Tibial nerve (tissue), 4 donors: ENCODE measurements at places on chromosomes 11 and 22.

- no peak for DNase-seq
Observed at GRCh38 chr11:87301785-87302540, 264.2 kb downstream of the TMEM135 start.

DNA sequence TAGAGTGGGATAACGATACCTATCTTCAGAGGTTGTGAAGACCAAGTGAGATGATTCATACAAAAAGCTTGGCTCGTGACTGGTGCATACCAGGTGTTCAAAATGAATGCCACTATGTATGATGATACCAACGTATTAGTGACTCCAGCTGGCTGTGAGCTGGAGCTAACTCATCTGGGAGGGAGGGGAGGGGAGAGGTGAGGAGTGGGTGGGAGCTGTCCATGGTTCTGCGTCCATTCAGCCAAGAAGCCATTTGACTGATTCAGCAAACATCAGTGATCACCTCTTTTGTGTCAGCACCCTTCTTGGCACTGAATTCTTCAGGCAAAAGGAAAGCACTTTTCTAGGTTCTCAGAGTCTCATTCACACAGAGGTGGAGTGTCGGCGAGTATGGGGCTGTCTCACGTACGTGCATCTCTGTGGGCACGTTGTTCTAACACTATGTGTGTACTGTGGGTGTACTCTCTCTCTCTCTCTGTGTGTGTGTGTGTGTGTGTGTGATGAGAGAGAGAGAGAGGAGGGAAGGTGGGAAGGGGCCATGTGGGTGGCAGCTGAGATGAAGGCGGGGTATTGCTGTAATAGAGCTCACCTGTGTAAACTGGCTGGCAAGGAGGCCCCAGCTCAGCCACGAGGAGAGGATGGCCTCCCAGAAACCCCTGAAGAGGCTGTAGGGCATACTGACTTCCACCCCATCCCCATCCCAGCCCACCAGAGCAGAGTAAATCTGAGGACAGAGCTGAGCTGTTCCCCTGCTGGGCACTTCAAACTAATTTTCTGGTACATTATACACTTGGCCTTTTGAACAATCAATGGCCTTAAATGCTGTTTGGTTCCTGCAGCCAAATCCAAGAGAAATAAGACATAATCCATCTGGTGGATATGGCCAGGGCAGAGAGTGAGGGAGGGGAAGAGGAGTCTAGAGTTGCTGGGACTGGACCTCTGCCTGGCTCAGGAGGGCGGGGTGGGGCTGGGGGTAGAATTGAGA is 96.1 kb upstream of the THY1 start:
- no peak for DNase-seq

DNA sequence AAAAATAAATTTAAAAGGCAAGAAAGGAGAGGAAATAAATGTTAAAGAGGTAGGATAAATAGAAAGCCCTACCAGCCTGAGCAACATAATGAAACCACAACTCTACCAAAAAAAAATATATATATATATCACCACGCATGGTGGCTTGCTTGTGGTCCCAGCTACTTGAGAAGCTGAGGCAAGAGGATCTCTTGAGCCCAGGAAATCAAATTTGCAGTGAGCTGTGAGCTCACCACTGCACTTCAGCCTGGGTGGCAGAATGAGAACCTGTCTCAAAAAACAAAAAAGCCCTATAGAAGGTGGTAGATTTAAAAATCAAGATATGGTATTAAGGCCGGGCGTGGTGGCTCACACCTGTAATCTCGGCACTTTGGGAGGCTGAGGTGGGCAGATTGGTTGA is 10.5 kb downstream of the NUCB2 start:
- no peak for DNase-seq

GRCh38 chr11:127274328-127274676 is 273.7 kb upstream of the KIRREL3 start:
- no peak for DNase-seq

- no peak for DNase-seq
Observed at GRCh38 chr11:13705710-13706109, 37.2 kb downstream of the FAR1 start.

DNA sequence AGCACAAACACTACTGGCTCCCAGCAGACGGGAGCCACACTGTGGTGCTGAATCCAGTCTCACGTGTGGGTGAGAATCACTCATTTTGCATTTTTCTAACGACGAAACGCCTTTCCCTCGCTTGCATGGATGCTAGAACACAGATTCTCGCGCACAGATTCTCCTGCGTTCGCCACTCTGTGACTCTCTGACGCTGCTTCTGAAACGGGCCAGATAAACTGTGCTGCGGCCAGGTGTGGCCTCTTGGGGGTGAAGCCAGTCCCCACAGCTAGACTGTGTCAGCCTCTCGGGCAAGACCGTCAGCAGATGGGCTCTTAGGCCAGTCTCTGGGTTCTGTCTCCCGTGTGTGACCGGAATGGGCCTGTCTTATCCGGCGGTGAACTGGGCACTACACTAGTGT is 44.6 kb downstream of the TRMU start:
- no peak for DNase-seq

GRCh38 chr11:27087432-27087831 is 46.8 kb downstream of the BBOX1 start:
- no peak for DNase-seq

DNA sequence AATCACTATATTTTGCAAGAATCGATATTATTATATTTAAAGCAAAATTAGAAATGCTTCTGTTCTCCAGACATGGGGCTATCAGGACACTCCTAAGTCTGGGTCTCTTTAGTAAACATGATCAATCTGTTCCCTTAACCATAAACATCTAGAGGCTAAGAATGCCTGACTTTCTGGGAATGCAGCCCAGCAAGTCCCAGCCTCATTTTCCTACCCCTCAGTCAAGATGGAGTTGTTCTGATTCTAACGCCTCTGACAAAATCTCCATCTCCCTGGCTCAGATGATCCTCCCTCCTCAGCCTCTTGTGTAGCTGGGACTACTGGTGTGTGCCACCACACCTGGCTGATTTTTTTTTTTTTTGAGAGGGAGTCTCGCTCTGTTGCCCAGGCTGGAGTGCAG is 35.0 kb downstream of the SLCO2B1 start:
- no peak for DNase-seq

GRCh38 chr11:44565953-44566949 is 788 bp downstream of the CD82 start:
- no peak for DNase-seq

DNA sequence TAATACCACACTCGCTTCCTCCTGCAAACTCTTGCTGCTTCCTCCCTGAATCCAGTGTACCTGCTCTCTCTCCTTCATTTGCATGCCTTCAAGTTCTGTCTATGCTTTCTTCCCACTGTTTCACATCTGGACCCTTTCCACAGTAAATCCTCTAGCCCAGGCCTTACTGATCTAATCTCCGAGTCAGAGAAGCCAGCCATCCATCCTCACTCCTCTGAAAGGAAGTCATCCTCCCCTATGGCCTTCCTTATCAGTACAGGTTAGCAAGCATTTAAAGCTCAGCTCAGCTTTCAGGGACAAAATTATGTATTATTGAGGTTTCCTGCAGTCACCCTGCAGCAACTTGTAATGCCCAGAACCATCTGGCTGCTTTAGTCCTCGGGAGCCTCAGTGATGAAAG is 116.1 kb downstream of the GALNT18 start:
- no peak for DNase-seq

DNA sequence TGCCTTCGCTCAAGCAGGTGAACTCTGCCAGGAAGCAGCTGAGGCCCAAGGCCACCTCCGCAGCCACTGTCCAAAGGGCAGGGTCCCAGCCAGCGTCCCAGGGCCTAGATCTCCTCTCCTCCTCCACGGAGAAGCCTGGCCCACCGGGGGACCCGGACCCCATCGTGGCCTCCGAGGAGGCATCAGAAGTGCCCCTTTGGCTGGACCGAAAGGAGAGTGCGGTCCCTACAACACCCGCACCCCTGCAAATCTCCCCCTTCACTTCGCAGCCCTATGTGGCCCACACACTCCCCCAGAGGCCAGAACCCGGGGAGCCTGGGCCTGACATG is 123.4 kb downstream of the SEZ6L start:
- no peak for DNase-seq

DNA sequence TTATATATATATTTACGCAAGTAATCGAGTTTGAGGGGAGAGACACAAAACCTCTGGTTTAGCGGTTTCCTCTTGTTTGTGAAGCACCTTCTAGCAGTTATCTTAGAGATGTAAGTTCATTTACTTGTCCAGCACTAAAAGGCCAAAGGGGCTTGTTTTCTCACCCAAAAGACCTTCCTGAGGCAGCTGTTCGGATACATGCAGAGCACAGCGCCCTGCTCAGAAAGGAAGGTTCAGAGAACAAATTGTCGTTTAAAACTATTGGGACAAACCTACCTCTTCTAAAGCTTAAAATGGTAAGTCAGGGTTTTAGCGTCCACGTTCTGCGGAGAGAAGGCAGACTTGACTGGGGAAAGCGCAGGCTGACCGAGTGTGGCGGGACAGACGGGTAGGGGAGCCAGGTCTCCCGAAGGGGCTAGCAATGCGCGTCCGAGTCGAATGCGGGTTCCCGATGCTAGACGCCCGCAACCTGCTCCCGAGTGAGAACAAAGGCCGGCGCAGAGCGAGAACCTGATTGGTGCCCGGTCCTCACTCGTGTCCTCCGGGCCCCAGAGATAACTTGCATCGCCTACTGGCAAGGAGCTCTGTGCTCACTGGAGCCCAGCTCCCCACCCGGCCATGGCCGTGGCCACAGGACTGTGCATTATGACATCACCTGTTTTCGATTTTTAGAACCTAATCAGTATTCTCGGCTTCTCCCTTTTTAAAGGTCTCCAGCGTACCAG is 1.0 kb upstream of the SESN3 start:
- peak; percentile 52 for DNase-seq

DNA sequence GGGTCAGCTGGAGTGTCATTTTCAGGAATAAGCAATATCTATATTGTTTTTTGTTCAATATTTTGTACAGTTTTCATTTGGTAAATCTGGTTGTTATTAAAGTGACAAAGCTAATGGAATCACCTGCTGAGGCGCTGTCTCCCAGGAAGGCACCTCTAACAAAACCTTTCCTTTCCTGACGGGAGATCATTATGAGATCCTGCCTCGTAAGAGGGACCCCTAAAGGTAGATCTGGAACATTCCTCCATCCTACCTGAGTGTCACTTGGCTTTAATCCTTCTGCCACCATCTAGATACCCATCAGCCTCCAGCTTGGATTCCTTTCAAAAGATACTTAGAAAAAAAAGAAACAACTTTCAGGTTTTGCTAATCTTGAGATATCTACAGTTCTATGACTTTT is 157.7 kb downstream of the FAT3 start:
- no peak for DNase-seq

DNA sequence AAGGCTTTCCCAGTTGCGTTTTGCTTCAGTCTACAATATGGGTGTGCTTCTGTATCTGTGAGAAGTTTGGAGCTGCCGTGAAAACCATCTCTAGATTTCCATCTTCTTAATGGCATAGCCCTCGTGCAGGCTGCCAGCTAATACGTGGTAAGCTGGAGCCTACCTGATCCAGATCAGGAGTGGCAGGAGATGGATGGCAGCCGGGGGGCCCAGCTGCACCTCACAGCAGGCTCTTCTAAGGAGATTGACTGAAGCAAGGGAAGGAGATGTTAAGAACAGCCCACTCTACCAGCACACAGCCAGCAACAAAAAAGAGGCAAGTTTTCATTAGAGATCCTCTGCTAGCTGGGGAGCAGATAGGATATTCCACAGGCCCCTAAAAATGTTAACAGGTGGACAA is 115.5 kb downstream of the MSANTD4 start:
- DNase-seq, result no peak

DNA sequence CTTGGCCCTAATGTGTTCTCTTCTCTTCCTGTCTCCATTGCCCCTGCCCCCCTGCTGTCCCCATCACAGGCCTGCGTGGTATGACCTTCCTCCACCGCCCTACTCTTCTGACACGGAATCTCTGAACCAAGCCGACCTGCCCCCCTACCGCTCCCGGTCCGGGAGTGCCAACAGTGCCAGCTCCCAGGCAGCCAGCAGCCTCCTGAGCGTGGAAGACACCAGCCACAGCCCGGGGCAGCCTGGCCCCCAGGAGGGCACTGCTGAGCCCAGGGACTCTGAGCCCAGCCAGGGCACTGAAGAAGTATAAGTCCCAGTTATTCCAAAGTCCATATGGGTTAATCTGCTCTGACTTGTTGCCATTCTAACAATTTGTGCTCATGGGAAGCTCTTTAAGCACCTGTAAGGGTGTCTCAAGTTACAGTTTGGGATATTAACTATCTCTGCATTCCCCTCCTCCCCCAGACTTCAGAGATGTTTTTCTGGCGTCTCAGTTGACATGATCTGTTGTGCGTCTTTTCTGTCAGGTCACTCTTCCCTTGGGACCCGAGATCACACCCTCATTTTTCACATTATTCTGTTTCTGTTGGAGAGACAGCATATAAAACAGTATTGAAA is 60.0 kb downstream of the COMMD9 start:
- DNase-seq, result no peak

GRCh38 chr22:27510024-27510423 is 291.5 kb downstream of the MN1 start:
- no peak for DNase-seq

GRCh38 chr11:81377418-81377817 is 1356.2 kb downstream of the FAM181B start:
- DNase-seq, result no peak

GRCh38 chr22:32411402-32411801 is 645 bp downstream of the RTCB start:
- DNase-seq, result no peak

- DNase-seq, result no peak
Observed at GRCh38 chr11:111797145-111797581, 31.0 kb upstream of the PPP2R1B start.

- no peak for DNase-seq
Observed at GRCh38 chr11:131690362-131690761, 319.9 kb downstream of the NTM start.

DNA sequence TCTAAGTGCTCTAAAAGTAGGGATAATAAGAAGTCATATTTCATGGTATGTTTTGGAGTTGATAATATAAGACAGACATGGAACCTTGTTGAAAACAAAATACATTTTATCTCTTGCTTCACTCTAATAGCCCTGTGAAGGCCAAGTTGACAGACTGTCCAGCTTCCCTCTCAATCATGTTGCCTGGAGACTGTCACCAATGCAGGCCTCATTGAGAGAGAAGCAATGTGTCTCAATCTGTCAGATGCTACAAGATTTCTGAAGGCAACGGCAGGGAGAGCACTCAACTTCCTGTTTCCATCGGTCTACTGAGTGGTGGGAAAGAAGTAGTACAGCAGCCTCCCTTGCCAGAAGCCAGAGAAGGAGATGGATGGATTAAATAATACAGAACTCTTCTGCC is 23.6 kb upstream of the FJX1 start:
- no peak for DNase-seq

DNA sequence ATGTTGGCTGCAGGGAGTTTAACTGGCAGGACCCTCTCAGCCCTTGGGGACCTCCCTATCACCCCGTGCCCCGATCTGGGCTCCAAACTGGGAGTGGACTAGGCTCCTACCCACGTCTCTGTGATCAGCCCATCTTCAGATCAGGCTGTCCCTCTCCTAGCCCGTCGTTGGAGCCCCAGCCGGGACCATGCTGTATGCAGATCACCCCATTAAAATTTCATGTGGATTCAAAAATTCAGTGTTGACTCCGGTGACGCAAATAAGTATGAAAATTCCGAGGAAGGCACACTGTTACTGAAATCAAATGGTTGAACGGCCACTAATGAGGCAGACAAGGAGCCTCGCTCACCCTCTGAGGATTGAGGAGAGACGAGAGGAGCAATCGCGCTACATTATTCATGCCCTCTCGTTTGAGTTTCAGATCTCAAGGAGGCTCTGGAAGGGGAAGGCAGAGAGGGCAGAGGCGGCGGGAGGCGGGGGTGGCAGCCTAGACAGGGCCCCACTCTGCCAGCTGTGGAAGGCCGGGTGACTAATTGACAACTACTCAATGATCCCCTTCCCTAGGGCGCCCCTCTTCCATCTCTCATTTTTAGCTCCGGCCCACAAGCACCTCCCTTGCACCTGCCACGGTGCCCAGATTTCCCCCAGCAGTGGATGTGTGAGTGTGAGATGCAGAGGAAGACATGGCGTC is 255.4 kb downstream of the MIAT start:
- no peak for DNase-seq
